CD4-positive, CD25-positive, alpha-beta regulatory T cell (primary cell): ENCODE measurements at places on chromosomes 6 and 20. TPM values are rescaled to one million over a fixed set of nuclear protein-coding genes. Genes with fewer than 3 reads are reported as not detected.

GRCh38 chr6:159434410-159434809 is 258.6 kb downstream of the SOD2 start:
- H3K36me3 ChIP-seq: no peaks in the 10 kb centered on the region
- H3K27ac ChIP-seq: no peak overlapping the region
- H3K4me1 ChIP-seq: no peaks in the 10 kb centered on the region

DNA sequence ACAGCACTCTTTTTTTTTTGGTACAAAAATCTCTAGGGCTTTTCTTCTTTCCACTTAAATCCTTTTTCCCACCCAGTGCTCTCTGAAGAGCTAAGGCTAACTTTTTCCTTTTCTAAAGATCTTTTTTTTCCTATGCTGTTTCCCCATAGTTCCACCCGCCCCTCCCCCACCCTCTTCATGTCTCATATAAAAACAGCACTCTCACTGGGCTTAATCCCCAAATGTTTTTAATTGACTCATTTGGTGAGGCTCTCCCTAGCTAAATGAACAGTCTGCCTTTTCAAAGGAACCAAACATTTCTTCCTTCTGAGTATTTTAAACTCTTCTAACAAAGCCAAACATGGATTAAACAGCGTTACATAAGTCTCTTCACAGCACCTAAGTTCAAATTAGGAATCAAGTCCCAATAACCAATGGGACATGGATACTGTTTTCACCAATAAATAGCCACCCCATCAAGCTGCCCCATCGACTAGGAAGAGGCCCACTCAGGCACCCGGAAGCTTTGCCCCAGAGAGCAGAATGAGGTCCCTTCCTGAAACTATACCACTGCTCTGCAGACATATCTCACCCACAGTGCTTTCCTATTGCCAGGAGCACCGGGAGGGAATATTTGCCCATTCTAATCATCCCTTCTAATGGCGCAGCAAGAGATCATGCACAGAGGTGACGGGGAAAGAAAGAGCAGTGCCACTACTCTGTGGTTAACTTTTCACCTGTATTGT is 63.7 kb downstream of the ATXN1 start:
- no peaks in the 10 kb centered on the region for H3K36me3 ChIP-seq
- peak overlapping the region; percentile 89 for H3K4me3 ChIP-seq
- no peaks in the 10 kb centered on the region for H3K27me3 ChIP-seq
- H3K27ac ChIP-seq: peak overlapping the region; percentile 64

DNA sequence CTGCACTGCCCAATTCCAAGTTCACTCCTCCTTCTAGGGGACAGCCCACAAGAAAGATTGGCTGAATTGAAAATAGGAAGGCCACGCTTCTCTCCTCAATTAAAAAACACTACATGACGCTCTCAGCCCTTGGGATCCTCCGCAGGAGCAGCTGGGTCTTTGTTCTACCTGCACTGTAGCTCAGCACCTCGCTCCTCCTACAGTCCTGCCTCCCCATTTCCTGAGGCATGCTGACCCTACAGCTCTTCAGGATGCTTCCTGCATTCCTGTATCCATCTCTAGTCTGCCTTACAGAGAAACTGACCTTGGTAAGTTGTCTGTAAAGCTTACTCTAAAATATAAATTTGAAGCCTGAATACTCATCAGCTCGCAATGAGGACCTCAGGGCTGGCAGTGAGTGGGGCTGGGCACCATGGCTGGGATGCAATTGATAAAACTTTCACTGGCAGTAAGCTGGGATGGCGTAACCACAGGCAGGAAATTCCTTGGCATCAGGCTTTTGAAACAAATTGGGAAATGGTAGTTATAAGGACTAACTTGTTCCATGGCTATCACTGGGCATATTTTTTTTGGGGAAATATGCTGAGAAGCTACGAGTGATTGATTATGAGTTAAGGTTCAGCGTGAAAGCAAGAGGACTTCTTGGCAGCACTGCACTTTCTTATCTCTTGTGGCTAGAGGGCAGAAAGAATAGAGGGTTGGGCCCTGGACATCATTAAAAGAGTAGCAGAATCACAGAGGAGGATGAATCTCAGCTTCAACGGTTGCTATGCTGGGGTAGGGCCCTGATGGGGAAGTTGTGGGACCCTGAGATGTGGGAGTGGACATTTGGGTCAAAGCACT is 11.7 kb upstream of the SIRPB1 start:
- no peak for DNase-seq
- H3K36me3 ChIP-seq: peaks cover 56% of the 10 kb centered on the region
- H3K27ac ChIP-seq: peak overlapping the region; percentile 71
- peaks cover 44% of the 10 kb centered on the region for H3K4me1 ChIP-seq

DNA sequence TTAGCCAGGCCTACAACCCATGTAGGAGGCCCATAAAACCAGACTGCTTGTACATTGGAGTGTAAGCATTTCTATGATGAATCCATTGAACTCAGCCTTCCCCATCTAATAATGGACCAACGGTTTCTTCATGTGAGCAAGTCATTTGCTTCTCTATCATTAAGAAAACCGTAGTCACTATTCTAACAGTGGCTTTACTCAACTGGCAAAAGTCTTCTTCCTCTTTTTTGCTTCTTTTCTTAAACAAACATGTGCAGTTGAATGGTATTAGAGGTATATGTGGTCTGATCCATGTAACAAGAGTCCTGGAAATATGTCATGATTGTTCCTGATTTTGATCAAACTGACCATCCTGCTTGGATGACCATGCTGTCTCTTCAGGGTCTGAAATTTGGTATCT is 132.4 kb upstream of the STXBP5 start:
- no peak overlapping the region for H3K27ac ChIP-seq
- H3K4me1 ChIP-seq: no peaks in the 10 kb centered on the region
- DNase-seq: no peak
- no peak overlapping the region for H3K4me3 ChIP-seq

GRCh38 chr6:38435330-38435729 is 204.4 kb downstream of the BTBD9 start:
- H3K4me1 ChIP-seq: no peaks in the 10 kb centered on the region
- H3K27me3 ChIP-seq: no peaks in the 10 kb centered on the region
- no peaks in the 10 kb centered on the region for H3K36me3 ChIP-seq
- H3K27ac ChIP-seq: no peak overlapping the region
- no peak overlapping the region for H3K4me3 ChIP-seq
- no peak for DNase-seq

- no peak overlapping the region for H3K4me3 ChIP-seq
- no peak for DNase-seq
- H3K27me3 ChIP-seq: no peaks in the 10 kb centered on the region
These were observed 37.3 kb upstream of the APCDD1L start for GRCh38 chr20:58552366-58552934.

DNA sequence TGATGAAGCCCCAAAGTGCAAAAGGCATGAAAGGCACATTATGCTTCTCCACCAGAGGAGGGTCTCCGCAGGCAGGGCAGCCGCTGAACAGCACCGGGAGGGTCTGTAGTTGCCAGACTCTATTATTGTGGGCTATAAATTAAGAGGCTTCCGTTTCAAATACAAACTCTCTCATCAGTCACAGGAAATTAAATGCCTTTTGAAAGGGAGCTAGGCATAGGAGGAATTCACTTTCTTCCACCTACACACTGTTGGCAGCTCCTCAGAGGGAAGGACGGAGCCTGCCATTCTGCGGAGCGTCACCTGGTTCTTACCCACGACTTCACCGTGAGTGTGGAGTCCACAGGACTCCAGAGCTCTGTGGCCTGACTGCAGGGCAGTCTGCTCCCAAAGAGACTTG is 140.8 kb upstream of the AGPAT4 start:
- no peaks in the 10 kb centered on the region for H3K4me1 ChIP-seq
- H3K27ac ChIP-seq: no peak overlapping the region
- no peaks in the 10 kb centered on the region for H3K36me3 ChIP-seq
- DNase-seq: no peak
- no peaks in the 10 kb centered on the region for H3K27me3 ChIP-seq
- no peak overlapping the region for H3K4me3 ChIP-seq

SMPDL3A gene
- total RNA-seq: not detected

EPM2A gene
- 6.8 TPM for total RNA-seq

PXMP4 gene
- 5.3 TPM for total RNA-seq

RNF114 gene
- total RNA-seq: 132 TPM

KDM1B gene
- 13.1 TPM for total RNA-seq
